KG1 (cell line): ENCODE measurements at places on chromosomes 11 and 22.

- DNase-seq: no peak
These were observed 246.6 kb downstream of the FAM76B start for GRCh38 chr11:95542868-95543551.

- no peak for DNase-seq
These were observed 2.4 kb upstream of the E2F8 start for GRCh38 chr11:19243143-19243542.

- no peak for DNase-seq
These were observed 1.1 kb downstream of the OSBP start for GRCh38 chr11:59614277-59615119.

DNA sequence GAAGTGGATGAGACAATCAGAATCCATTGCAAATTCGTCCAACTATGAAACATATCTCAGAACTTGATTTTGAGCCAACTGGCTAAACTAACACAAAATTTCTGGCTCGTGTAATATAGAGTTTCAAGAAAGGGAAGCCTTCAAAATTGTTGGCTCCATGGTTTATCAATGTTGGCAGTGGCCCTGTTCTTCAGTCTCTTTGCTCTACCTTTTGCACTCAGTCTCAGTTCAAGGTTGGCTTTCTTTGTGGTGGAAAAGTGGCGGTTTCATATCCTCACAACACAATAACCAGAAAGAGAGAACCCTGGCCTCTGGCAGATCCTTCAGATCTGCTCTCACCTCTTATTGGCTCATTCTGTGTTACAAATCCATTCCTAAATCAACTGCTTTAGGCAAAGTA, 473.8 kb upstream of the API5 start:
- DNase-seq: no peak

DNA sequence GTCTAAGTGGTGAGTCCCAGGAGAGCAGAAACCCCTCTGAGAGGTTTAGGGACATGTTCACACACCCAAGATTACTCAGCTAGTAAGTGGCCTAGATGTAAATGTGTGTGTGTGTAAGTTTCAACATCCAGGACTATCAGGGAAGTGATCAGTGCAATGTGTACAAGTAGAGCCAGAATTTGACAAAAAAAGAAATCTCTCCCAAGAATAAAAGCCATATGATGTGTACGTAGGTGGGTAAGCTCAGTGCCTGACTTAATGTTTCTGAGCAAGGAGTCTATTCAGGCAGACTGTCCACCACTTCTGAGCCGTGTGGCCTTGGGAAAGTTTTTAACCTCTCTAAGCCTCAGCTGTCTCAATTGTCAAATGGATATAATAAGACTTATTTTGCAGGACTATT, 133.8 kb upstream of the NAV2 start:
- no peak for DNase-seq

DNA sequence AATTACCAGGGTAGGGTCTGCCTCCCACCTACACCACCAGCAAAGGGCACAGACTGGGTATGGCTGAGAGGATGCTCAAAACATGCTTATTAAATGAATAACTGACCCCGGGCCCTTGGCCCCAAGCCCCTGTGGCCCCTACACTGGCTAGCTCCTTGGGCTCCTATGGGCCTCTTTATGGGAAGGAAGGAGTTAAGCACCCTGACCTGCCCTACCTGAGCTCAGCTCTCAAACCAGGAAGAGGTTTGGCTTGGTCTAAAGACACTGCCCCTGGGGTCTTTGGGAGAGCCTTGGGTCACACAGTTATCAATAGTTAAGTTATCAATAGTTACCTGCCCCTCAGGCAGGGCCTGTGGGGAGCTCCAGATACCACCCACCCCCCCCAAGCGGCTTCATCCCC, 1.2 kb downstream of the USH1C start:
- DNase-seq: no peak

GRCh38 chr11:129359748-129360147, 15.9 kb upstream of the BARX2 start:
- DNase-seq: no peak

DNA sequence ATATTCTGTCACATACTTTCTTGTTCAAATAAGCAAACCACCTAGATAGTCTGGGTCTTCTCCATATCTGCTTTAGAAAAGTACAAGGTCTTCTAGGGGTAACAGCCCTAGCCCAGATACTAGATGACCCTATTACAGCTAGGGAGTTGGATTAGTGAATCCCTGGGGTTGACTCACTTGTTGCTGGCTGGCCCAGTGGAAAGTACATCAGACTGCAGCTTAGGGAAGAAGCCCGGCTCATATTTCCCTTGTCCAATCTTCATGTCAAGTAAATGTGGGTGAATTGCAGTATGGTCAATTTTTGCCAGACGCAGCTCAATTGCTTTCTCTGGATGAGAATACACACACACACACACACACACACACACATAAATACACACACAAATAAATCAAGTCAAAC, 79.1 kb upstream of the SCUBE2 start:
- DNase-seq: no peak

GRCh38 chr11:11555208-11555607, 66.6 kb downstream of the GALNT18 start:
- no peak for DNase-seq

- DNase-seq: no peak
These were observed 32.9 kb downstream of the RPL27A start for GRCh38 chr11:8715501-8715900.

- DNase-seq: peak; percentile 63
These were observed 637 bp downstream of the DRD2 start for GRCh38 chr11:113474362-113475159.

GRCh38 chr22:38289583-38290082, 16.8 kb upstream of the TMEM184B start:
- no peak for DNase-seq
